Kasumi-1 (cell line): ENCODE measurements at places on chromosomes 4 and X.

DNA sequence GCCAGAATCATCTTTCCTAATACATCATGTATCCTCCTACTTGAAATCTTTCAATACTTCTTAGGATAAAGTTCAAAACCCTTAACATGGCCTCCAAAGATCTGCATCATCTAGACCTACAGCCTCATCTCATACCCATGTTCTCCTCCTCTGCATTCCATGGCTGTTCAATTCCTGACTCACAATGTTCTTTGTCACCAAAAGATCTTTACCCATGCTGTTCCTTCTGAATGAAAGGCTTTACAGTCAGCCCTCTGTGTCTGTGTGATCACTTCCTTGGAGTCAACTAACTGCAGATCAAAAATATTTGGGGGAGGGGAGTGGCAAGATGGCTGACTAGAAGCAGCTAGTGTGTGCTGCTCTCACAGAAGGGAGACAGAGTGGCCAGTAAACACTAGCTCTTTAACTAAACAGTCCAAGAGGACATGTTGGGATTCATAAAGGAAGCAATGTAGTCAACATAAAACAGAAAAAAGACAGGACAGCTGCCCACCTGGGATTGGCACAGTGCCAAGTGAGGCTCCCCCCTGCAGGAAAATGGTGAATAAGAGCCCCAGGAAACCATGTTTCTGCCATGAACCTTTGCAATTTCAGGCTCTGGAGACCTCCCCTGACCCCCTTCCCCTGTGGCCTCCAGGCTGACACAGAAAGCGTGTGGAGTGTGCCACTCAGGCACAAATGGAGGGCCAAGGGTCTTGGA lies 31.9 kb downstream of the CBR4 start:
- no peak for DNase-seq

DNA sequence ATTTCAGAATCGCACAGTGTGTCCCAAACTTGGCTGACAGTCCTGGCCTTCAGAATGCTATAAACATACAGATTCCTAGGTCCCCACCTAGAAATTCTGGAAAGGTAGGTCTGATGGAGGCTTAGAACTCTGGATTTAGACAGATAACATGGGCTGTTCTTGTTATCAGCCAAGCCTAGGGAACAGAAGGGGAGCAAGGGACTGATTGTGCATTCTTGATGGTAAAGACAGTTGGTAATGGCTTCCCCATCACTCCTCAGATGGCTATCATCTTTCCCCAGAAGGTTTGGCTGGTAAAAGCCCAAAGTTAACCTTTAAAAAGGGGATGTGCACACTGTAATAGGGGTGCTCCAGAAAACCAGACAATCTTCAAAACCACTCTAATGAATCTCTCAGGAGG lies 35.7 kb downstream of the DIPK2B start:
- no peak for DNase-seq

DNA sequence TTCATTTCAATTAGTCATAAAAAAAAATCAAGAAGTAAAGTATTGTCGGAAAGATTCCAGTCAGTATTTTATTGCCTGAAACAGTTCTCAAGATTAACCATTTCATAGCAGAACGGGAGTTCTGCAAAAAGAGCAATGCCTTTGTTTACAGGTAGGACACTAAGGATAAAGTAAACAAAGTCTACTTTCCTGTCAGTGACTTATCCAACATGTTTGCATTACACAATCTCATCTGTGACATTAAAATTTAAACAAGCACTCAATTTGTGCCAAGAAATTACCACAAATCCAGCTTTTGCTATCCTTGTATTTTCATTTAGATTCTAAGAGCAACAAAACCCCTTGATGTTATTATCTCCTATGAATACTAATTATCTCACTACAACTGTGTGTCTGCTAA lies 306.5 kb upstream of the LDB2 start:
- DNase-seq = no peak

GRCh38 chr4:156763511-156763910 lies 208.1 kb downstream of the PDGFC start:
- no peak for DNase-seq

DNA sequence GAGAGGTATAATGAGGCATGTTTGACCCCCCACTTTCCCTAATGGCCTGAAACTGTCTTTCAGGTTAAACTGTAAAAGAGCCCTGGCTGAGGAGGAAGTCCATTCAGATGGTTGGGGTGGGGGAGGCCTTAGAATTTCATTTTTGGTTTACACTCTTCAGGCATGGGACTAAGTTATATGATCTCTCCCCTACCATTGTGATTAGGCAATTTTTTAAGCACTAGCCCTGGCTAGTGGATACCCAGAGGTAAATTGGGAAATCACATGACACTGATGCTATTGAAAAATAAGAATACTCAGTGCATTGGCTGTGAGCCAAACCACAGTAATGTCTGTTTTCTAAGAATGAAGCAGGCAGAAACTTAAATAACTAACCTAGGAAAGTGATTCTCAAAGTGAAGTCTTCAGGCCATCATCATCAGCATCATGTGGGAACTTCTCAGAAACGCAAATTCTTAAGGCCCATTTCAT lies 149.7 kb downstream of the RRAGB start:
- peak; percentile 11 for DNase-seq

GRCh38 chr4:54332542-54332941 lies 103.4 kb downstream of the PDGFRA start:
- DNase-seq = no peak

GRCh38 chr4:25834411-25835107 lies 28.2 kb downstream of the SEL1L3 start:
- no peak for DNase-seq

GRCh38 chr4:138838251-138838650 lies 177.3 kb upstream of the NOCT start:
- no peak for DNase-seq

DNA sequence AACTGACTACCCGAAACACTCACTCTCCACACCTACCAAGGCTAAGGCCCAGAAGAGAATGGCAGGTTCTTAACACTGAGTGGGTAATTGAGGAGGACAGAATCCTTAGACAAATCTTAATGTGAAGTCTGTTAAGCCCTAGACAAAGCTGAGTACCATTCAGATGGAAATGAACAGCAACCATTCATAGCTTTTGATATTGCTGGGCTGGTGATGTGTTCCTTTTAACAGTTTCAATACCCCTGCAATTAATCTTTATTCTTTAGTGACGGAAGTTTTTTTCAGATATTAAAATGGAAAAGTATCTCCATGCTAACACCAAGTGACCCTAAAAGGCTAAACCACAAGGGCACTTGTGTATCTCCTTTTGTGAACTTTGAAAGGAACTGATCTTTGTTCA lies 334.9 kb downstream of the OPHN1 start:
- no peak for DNase-seq

DNA sequence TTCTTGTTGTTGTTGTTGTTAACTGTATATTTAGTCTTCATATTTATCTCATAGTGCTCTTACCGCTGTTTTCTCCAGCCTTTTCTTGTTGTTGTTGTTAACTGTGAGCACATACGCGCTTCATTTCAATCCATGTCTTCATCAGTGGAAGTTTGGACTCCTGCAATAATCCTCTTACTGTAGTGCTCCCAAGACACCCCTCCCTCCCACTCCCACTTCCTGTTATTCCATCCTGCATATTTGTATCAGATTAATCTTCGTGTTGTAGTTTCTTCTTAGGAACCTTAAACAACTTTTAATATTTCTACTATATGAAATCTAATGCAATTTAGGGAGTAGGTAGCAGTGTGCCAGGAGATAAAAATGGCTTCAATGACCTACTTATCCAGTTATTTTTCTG lies 674.8 kb downstream of the RAPGEF2 start:
- DNase-seq = no peak

- no peak for DNase-seq
These were observed 38.1 kb downstream of the DIAPH2 start for GRCh38 chrX:96722781-96723180.

GRCh38 chr4:159145992-159146330 lies 43.1 kb downstream of the RAPGEF2 start:
- DNase-seq = no peak

DNA sequence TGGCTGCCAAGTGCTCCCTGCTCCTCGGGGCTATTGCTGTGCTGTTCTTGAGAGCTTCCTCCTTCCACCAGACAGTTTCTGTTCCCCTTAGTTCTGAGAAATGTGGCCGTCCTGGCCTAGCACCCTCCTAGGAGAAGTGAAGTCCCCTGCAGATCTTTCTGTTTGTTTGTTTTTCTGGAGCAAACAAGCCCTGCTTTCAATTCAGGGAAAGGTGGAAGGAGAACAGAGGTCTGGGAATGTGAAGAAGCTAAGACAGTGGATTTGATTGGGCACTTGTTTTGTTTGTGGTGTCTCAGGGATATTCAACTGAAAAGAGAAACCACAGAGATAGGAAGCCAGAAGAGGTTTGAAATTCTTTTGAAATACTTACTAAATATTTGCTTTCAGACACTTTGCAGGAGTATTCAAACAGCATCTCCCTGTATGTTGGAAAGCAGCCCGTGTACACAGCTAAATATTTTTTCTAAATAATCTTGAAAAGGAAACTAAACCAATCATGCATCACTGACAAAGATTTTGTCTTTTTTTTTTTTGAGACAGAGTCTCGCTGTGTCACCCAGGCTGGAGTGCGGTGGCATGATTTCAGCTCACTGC lies 36.5 kb upstream of the PPM1K start:
- peak; percentile 55 for DNase-seq

- no peak for DNase-seq
These were observed 161.2 kb downstream of the GLRA2 start for GRCh38 chrX:14690553-14690952.

- DNase-seq = no peak
These were observed 1269.5 kb downstream of the RAPGEF2 start for GRCh38 chr4:160372390-160372789.

GRCh38 chr4:31791666-31792065 lies 1071.5 kb downstream of the PCDH7 start:
- no peak for DNase-seq

GRCh38 chr4:182916483-182917181 lies 554 bp downstream of the DCTD start:
- DNase-seq = peak; percentile 34

DNA sequence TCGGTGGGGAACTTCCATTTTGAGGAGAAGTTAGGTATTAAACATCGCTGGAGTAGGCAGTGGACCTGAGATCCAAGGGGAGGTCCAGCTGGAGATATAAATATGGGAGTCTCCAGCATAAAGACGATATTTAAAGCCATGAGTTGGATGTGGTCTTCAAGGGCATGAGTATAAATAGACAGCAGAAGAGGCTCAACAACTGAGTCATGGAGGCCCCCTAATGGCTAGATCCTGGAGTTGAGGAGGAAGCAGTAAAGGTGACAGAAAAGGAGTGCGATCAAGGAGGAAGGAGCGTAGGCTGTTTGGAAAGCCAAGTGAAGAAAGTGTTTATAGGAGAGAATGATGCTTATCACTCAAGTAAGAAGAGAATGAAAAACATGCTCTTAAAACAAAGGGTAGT lies 18.1 kb upstream of the APBB2 start:
- no peak for DNase-seq
